ENCODE measurements at places on chromosomes 6 and 20.

- DNase-seq = no peak
These were observed 275.9 kb upstream of the CDH4 start for GRCh38 chr20:60976139-60976538.

DNA sequence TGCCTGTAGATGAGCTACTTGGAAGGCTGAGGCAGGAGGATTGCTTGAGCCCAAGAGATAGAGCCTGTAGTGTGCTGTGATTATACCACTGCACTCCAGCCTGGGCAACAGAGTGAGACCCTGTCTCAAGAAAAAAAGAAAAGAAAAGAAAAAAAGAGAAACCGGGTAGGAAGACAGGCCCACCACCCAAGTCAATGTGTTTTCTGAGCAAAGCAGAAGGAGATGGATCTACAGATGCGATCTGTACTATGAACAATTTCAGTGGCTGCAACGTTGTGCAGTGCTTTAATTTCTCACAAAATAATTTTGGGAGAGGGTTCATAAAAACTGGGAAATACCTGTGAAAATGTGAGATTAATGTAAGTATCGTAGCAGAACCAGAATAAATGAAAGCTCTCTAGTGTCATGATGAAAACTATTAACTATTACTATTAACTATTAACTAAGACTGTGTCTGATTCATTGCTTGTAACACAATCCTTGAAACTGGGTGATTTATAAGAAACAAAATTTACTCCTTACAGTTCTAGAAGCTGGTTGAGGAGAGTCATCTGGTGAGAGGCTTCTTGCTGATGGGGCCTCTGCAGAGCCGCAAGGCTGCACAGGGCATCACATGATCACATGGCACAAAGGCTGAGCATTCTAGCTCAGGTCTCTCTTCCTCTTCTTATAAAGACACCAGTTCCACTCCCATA is 233.1 kb upstream of the ZNF217 start:
- DNase-seq = no peak

DNA sequence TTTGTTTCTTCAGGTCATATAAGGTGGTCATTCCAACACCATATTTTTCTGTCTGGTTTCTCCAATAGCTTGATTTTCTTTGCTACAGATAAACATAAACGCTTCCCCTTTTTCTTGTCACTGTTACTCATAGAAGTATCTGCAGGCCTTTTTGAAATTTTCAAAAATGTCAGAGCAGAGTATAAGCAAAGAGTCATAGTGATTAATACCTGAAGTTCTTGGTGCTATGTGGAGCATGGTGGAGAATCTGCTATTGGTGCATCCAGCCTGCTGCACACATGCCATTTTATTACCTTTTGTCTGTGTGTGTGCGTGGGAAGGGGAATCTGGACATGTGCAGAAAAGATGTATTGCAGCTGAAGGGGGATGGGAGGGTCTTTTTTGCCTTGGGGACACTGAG is 19.7 kb downstream of the STX11 start:
- DNase-seq = no peak

GRCh38 chr6:35454391-35455110 is 2.4 kb downstream of the FANCE start:
- no peak for DNase-seq

- DNase-seq = no peak
These were observed 16.1 kb downstream of the DOK5 start for GRCh38 chr20:54491506-54491905.

DNA sequence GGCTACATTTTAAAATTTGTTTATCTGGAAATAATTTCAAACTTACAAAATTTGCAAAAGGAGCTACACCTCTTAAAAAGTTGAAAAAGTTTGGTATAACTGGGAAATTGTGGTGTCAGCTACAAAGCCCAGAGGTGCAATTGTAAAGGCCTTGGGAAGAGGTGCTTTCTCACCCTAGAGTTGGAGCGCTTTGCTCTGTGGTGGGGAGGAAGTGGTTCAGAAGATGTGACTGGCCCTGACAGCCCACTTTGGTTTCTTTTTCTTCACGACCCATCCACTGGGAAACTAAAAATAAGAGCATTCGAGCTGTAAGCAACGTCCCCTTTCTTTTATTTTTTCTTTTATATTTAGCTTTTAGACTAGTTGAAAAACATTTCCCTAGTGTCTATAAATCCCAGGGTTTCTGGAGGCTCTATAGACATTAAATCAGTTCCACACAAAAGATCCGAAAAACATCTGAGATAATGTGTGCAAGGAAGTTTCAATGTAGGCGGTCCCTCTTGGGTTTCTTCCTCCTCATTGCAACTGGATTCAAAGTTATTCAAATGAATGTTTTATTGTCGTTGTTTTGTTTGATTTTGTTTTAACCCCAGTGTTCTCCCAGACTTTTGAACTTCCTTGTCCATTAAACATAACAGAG is 397.8 kb downstream of the KIF16B start:
- DNase-seq = no peak

GRCh38 chr20:3896302-3896701 is 7.1 kb downstream of the PANK2 start:
- DNase-seq = no peak

- DNase-seq = no peak
These were observed 474.1 kb downstream of the RNF144B start for GRCh38 chr6:18861204-18861603.

DNA sequence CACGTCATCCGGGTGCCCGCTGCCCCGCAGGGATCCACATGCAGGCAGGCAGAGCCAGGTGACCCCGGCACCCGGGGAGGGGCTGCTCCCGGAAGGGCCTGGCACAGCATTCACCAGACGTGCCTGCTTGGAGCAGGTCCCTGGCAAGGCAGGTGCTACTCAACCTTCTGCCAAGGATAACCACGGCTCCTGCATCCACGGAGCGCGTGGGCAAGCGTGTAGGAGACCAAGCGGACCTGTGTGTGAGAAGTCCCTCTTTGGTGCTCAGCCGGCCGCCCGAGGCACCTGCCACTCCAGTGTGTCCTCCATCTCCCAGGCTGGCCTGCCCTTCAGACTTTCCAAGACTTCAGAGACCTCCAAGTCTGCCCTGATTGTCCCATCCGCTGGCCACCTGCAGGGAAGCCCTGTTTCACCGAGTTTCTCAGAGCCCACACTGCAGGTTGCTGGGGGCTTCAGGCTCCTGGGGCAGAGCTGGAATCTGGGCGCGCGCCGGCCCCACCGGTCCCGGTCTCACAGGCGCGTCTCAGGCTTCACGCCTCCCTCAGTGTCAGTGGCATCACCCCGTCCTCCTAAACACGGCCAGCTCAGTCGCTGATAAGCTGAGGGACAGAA is 124.3 kb downstream of the DLL1 start:
- DNase-seq = no peak

DNA sequence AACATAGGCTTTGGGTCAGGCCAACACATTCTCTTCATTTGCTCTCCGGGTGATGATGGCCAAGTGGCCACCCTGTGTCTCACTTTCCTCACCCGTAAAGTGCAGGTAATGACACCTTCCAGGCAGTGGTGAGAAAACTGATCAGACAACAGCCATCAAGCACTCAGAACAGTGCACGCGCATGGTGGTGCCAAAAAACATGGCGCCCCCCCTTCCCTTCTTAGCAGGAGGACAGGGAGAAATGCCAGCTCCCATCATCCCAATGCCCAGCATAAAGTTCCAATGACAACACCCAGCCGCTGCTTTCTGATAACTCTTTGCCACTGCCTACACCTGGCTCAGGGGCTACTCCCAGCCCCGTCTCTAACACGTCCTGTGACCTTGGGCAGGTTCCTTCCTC is 8.4 kb downstream of the BPIFB1 start:
- DNase-seq = no peak

All from stimulated activated CD8-positive, alpha-beta memory T cell treated with anti-CD3 and anti-CD28 coated beads, Interleukin-4, amount 100 ng/mL, for 1 hour (primary cell).